ENCODE measurements at places on chromosomes 2 and 18.

GRCh38 chr2:103135679-103136078 lies 373.8 kb downstream of the TMEM182 start:
- DNase-seq = no peak

DNA sequence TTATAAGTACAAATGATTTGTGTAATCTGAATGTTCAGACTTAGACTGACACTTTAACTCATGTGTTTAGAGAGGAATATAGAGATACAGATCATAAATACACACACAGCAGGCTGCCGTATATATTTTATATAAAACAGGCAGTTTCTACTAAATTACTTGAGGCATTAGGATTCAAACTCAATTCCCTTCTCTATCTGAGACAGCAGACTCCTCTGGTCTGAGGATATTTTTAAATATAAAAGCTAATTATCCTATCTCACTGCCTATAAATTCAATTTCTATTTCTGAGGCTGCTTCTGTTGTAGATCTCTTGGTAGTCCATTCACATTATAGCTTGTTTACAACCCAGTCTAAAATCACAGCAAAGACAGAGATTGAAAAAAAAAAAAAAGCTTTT lies 46.9 kb downstream of the BCL2 start:
- no peak for DNase-seq

GRCh38 chr2:240560480-240561324 lies 545 bp downstream of the DUSP28 start:
- peak; percentile 99 for DNase-seq

DNA sequence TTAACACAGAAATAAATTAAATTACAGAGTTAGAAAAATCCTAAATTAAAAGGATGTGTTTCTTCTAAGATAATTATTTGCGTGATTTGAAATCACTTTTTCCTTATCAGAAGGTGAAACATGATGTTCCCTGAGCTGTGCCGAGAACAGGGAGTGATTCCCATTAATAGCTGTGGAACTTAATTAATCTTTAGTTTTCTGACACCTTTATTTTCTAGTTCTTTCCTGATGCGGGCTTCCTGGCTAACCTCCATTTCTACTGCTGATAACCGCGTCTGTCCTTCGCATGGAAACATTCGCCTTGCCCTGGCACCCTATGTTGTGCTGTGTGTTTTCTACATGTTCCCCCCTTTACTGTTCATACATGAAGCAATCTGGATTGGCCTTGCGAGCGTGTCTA lies 172.9 kb downstream of the FAM210A start:
- DNase-seq = no peak

GRCh38 chr18:75067996-75068645 lies 140.8 kb downstream of the PTGR3 start:
- DNase-seq = no peak

DNA sequence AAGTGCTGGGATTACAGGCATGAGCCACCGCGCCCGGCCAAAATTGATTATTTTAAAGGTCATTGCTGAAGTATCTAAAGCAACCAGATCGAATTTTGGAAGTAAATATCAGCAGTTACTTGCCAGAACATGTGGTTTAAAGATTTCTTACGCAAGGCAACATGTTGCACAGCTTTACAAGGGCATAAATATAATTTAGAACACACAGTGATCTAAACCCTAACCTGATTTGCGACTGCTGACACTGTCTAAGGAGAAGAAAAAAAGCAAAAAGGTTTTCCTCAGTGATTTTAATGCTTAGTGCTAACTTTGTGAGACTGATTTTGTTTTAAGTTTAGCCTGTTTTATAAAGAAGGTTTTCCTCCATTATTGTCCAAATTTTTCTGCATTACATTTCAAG lies 569.9 kb upstream of the LINC00305 start:
- no peak for DNase-seq

- DNase-seq = no peak
Measured at GRCh38 chr18:53887447-53887846, 337.0 kb downstream of the MBD2 start.

DNA sequence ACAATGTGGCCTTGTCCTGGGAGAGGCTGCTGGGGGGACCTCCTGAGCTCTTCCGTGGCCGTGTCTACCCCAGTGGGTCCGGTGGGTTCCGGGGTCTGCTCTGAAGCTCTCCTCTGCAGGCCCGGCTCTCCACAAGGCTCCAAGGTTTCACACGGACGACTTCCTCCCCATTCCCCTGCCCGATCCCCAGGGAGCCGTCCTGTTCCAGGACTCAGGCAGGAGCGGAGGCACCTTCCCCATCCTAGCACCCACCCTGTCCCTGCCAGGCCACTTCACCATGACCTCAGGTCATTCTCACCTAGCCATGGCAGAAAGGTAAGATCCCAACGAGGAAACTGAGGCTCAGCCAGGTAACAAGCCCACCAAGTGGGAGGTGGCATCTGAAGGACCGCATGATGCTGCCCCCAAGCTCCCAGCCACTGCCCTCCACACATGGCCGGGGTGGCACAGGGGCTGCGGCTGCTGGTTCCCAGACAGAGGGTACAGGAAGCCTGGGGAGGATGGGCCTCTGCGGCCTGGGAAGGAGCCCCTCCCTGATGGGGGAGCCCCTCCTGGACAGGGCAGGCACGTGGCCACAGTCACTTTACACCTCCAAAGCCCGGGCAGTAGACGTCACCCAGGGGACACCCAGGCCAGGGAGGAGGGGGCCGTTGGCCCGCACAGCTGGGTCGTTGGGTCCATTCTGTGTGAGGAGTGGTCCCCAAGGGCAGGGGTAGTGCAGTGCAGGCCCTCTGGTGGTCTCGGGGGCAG lies 274.0 kb downstream of the NDUFA10 start:
- no peak for DNase-seq

DNA sequence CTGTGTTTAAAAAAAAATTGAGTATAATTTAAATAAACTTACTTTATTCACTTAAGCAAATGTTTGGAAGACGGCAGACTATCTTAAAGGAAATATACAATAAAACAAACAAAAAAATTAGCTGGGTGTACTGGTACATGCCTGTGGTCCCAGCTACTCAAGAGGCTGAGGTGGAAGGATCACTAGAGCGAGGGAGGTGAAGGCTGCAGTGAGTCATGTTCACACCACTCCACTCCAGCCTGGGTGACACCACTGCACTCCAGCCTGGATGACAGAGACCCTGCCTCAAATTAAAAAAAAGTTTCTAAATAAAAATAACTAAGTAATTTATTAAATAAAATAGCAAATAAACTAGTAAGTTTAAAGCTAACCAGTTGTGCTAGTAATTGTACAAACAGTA lies 7.5 kb downstream of the PUM2 start:
- DNase-seq = no peak

DNA sequence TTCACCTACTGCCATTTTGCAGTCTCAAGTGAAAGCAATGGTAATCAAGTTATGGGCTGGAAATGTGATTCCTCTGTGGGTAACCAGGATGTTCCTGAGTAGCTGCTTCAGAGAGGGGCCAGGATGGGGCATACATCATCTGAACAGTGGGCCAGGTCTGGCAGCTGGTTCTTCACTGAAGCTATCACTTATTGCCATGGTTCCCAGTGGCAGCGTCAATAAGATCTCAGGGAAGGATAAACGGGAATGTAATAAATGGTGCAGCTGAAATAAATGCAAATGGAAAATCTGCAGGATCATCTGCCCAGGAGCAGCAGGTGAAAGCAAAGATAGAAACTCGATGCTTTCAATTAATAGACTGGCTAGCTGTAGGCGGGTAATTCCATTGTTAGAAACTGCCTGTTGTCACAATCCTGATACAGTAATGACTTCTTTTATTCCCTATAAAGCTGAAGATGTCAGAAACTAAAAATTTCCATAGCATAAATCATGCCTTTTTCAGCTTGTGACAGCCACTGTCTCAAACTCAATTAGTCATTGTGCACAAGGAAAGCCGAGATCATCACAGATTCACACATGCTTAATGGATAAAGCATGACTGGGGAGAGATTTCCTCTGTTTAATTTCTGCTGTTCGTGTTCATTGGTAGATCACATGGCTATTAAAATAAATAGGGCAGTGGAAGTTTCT lies 56.2 kb upstream of the CCDC85A start:
- DNase-seq = no peak

DNA sequence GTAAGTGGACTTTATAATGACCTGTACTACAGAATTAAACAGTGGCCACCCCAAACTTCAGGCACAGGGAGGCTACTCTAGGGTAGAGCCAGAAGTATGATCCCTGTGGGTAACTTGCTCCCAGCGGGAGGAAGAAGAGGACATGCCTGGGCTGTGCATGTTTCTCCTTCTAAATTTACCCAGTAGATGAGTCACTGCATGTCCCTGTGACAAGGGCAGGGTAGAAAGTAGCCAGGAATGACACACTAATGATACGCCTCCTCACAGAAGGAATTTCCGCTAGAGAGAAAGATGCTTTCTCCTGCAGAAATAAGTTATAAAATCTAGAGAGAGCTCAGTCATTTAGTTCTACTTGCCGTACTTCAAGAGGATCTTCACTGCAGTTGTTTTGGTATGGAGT lies 7.5 kb downstream of the ACYP2 start:
- DNase-seq = no peak

- DNase-seq = no peak
Measured at GRCh38 chr2:191365089-191365488, 119.9 kb downstream of the MYO1B start.

- DNase-seq = no peak
Measured at GRCh38 chr18:56373601-56374000, 264.8 kb downstream of the TXNL1 start.

GRCh38 chr2:232489516-232490220 lies 2.0 kb upstream of the ECEL1 start:
- no peak for DNase-seq

DNA sequence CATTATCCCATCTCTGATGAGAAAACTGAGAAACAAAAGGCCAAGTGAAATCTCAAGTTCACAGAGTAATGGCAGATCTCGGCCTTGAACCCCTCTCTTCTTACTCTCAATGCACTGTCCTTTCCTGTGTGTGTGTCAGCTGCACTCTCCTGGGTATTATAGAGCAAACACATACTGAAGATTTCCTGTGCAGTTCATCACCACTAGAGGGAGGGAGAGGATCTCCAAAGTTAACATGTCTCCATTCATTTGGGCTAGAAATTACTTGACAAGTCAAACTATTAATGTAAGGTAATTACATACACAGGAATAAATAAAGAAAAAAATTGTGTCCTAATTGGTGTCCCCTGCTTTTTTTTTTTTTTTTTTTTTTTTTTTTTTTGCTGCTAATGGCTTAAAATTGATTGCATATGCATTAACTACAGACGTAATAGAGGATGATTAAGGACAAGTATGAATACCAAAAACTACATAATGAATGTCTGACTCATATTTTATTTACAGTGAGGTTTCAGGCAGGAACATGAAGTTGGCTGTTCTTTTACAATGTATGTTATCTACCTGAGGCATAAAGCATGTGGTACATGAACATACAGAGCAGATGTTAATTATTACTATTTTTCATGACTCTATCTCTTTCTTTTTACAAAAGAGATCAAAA lies 269.2 kb downstream of the NYAP2 start:
- DNase-seq = peak; percentile 27

DNA sequence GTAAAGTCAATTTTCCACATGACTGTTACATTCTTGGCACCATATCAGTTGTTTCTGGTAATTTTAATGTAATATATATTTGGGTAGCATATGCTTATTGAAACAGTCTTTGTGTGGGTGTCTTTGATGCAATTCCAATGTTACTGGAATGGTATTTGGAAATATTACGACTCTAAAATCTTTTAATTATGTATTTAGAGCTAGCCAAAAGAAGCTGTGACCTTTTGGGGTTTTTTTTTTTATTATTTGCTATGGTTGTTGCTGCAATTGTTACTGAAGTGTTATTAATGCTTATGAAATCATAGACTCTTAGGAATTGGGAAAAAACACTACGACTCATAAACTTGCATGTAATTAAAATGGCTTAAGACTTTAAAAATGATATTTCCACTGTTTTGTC lies 95.9 kb downstream of the AOX1 start:
- DNase-seq = no peak

DNA sequence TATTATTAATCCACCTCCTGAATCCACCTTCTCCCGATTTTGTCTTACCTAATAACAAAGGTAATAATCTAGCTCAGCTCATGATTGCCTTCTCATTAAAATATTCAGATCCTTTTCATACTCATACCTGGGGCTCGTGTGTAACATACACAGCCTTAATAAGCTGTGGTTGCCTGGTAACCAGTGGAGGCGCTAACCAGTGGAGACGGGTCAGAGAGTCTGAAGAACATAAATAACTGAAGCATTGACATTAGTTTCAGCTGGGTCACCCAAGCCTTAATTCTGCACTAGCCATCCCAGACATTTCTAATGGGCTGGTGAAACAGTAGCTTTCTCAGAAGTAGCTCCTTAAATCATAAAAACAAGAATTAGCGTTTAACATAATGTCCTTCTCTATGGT lies 14.8 kb upstream of the DTNA start:
- DNase-seq = no peak

- DNase-seq = no peak
Measured at GRCh38 chr2:138336146-138336545, 165.4 kb upstream of the SPOPL start.

DNA sequence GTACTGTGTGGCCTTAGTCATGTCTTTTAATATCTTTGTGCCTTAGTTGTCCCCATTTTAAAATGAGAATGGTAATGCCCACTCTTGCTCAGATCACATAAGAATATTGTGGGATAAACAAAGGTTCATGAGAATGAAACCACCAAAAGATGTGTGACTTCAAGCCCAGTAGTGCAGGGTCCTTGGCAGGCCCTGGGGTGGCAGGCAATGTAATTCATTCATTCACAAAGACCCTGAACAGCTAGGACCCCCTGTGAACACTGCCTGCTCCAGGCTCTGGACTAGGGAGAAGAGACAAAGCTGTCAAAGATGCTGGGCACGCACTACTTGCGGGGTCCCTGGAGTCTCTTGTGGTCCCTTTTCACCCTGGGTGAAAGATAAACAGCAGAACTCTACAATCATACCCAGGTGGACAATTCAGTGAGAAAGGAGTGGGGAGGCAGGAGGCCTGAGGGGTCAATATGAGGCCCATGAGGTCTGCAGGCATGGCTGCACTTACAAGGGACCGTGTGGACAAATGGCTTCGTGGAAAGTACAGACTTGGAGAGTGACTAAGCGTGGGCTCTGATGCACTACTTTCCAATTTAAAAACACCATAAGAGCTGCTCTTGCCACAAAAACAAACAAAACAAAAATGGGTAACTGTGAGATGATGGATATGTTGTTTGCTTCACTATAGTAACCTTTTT lies 136.1 kb downstream of the SMAD7 start:
- DNase-seq = no peak

- DNase-seq = no peak
Measured at GRCh38 chr18:2914881-2915240, 68.1 kb downstream of the EMILIN2 start.
